ENCODE measurements at places on chromosomes 12 and 14. TPM values are rescaled to one million over a fixed set of nuclear protein-coding genes. Genes with fewer than 3 reads are reported as not detected.

DNA sequence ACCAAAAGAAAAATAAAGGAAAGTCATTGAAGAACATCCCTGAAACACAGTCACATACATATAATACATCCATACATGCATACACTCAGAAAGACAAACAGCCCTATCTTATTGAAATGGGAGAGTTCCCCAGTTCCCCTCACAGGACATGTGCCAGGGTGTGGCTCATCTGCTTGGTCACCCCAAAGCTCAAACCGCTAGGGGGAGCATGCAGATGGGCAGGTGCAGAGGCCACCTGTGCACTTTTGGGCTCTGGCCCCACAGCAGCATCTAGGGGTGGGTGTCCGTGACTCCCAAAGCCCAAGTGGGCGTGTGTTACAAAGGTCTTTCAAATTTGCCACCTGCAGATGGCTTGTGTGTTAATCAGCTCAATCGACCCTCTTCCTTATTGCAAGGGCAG lies 75.2 kb downstream of the CMAS start:
- DNase-seq, result no peak

TAMALIN gene
- 0.10 TPM for polyA plus RNA-seq

DNA sequence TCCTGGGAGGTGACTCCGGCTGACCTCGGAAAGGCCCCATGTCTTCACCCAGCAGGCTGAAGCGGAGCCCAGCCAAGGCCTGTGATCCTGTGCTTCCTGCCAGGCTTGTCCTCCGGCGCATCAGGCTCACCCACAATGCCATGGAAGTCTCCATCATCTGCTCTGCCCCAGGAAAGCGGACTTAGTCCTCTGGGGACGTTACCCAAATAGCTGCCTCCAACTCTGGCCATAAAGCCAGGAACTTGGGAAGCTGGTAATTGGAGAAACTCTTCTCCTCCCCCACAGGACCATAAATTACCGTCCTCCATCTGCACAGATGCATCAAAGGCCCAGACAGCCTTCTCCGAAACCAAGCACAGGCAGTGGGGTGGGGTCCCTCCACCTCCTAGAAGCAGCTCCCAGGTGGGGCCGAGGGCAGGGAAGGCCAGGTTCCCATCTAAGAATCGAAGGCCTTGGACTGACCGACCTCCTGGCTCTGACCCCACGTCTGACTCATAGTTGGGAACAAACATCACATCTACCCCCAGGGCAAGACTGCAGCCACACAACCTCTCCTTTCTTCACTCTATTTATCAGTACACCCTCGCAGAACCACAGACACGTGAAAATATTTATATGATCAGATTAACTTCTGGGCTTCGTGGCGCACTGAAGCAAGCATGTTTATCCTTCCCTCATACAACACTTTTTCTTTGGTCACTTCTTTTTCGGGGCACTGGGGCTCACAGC lies 56.4 kb downstream of the PITPNM2 start:
- DNase-seq, result peak; percentile 78

FNTB gene
- polyA plus RNA-seq, result 17.0 TPM

GRCh38 chr12:132476038-132476414 lies 13.9 kb upstream of the FBRSL1 start:
- no peak for DNase-seq

DNA sequence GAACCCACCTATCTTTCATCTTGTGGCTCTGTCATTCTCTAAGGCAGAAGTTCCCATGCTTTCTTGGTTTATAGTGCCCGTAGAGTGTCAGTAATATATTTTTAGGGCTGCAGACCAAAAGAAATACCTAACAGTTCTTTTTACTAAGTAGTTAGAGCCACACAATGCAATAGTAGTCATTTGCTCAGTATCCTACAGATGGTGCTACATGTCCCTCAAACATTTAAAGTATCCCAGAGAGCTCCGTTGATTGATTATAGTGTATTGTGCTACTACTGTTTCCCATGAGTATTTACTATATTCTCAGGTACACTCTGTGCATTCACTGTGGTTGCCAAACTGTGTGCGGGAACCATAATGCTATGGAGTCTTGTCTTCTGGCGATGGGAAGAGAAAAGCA lies 4.7 kb upstream of the PLBD1 start:
- no peak for DNase-seq

- DNase-seq, result no peak
Observed at GRCh38 chr14:73810478-73811163, 41.0 kb upstream of the PTGR2 start.

DNA sequence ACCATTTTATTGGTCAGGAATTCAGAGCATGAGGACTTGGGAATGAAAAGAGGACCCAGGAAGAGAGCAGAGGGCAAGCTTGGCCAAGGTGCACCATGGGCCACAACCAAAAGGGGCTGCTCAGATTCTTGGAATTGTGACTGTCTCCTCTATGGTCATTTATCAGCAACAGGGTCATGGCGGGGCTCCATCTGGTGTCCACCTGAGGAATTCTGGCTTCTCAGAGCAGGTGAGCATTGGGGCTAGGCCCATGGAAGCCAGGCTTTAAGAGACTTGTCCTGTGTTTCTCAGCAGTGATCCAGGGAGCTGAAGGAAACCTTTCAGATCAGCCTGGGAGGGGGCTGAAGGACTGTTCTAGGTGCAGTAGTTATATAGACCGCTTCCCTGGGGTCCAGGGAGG lies 2.6 kb upstream of the RIN3 start:
- no peak for DNase-seq

- DNase-seq, result no peak
Observed at GRCh38 chr12:100651108-100651507, 77.6 kb downstream of the GAS2L3 start.

- peak; percentile 24 for DNase-seq
Observed at GRCh38 chr12:131828671-131829355, 620 bp downstream of the MMP17 start.

GRCh38 chr12:110565894-110566871 lies 16.9 kb downstream of the PPTC7 start:
- peak; percentile 93 for DNase-seq

DNA sequence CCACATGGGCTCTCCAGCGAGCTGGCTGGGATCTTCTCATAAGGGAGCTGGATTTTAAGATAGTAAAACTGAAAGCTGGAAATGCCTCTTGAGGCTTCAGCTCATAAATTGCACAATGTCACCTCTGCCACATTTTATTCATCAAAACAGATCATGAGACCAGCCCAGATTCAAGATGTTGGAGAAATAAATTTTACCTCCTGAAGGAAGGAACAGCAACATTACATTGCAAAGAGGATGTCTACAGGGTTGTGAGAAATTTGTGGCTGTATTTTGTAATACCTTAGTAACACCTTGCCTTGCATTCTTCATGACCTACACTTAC lies 43.1 kb upstream of the KRR1 start:
- DNase-seq, result no peak

PIWIL1 gene
- polyA plus RNA-seq, result not detected

HOXC11 gene
- 0.22 TPM for polyA plus RNA-seq

SMIM41 gene
- polyA plus RNA-seq, result not detected

- no peak for DNase-seq
Observed at GRCh38 chr12:3559601-3560294, 68.7 kb downstream of the PRMT8 start.

DNA sequence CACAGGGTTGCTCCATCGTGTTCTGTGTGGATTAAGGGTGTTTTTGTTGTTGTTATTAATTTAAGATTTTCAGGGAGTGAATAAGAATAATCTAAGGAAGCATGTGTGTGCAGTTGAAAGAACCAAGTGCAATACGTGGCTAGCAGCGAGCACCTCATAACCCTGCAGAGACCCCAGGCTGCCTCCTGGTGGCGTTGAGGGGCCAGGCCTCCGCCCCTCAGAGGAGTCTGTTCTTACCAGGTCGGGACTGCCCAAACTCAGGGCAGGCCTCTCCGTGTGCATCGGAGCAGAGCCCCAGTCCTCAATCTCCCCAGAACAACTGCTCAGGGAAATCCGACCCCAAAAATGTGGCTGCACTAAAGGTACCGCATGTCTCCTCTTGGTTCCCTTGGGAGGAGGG lies 36.8 kb downstream of the IL31 start:
- DNase-seq, result no peak

IL25 gene
- not detected for polyA plus RNA-seq

GRCh38 chr12:96862326-96862725 lies 44.7 kb upstream of the NEDD1 start:
- no peak for DNase-seq

KRT77 gene
- not detected for polyA plus RNA-seq

TAS2R46 gene
- polyA plus RNA-seq, result not detected

SYCP3 gene
- polyA plus RNA-seq, result not detected

DNA sequence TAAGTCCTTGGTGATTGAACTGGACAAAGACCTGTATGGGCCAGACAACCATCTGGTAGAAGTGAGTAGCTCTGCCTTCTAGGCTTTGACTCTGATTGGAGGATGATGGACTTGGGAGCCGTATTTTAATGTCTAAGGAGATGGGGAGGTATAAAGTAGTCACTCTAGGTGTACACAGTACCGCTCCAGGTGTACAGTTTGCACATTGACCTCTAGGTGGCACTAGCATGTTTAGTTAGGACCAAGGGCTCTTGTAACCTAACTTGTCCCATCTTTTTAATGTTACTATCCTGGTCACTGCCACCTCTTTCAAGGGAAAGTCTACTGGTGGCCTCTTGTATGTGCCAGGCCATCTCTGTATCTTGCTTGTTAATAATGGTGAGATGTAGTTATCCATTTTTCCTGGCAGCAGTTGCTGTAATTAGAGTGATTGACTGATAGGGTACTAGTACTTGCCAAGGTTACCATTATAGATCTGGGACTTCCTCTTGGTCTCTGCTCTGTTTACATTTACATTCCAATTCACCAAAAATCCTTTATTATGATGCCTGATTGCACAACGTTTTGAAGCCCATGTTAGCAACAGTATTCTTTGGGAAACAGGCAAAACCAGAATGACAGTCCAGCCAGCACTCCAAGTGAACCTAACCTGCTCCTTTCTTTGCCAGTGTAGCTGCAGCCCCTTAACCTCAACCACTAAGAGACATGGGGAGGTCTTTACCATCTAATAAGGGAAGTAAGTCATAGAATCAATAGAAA lies 3.6 kb downstream of the SMARCD1 start:
- peak; percentile 73 for DNase-seq

TAS2R13 gene
- polyA plus RNA-seq, result not detected

GRCh38 chr14:65483647-65484046 lies 71.1 kb downstream of the FUT8 start:
- DNase-seq, result peak; percentile 60

GRCh38 chr12:48109424-48109823 lies 3.5 kb upstream of the SENP1 start:
- peak; percentile 24 for DNase-seq

DNA sequence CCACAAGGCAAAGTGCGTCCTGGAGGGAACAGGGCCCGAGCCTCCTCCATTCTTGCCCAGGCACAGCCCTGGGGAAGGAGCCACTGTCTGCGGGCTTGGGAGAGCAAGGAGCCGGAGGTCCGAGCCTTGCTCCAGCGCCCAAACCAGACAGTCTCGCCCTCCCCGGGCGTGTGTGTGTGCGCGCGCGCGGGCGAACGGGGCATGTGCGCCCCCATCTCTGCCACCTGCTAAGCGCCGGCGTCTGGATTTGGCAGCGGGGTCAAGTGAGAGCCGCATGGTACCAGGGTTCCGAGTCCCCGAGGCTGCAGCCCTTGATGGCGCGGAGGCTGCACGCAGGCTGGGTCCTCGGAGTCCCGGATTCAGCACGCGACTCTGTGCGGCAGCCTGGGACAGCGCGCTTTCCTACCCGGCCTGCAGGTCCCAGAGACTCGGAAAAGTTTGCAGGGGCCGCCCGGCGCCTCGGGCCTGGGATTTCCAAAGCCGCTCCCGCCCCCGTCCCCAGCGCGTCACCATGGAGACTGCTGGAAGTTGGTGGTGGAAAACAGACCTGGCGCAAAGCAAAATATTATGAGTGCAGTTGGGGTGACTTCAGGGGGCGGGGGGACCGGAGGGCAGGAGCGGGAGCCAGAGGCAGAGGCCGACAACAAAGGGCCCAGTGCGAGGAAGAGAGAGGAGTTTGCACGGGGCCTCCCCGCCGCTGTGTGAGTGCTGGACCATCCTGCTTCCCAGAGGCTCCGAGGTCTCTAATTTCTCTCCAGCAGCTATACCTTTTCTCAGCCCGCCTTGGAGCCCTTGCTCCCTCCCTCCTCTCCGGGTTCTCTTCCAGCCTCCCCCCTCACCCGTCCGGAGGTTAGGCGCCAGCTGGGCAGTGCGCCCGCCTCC lies 4.2 kb downstream of the RFX4 start:
- peak; percentile 11 for DNase-seq

- DNase-seq, result no peak
Observed at GRCh38 chr14:104675447-104675846, 14.0 kb upstream of the INF2 start.

DNA sequence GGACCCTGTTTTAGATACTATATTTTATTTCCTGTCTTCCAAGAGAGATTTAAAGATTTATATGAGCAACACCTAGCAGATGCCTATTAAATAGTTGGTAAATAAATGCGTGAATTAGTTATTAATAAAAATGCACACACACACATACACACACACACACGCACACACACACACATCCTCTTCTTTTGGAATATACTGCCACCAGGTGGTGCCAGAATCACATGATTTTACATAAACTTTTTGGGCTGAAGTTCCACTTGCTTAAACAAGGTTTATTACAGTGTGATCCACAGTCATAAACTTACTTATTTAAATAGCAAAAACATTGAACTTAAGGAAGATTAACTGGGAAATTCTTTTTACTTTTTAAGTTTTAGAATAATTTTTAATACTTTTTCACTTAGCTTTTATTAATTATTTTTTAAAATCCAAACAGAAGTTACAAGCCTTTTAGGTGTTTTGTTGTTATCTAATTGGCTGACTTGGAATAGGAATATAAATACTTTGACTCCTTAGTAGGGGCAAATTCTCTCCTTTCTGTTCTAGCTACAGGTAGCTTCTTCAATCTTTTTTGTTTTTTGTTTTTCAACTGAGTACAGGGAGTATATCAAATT lies 17.5 kb downstream of the RAD51B start:
- DNase-seq, result peak; percentile 69

DNA sequence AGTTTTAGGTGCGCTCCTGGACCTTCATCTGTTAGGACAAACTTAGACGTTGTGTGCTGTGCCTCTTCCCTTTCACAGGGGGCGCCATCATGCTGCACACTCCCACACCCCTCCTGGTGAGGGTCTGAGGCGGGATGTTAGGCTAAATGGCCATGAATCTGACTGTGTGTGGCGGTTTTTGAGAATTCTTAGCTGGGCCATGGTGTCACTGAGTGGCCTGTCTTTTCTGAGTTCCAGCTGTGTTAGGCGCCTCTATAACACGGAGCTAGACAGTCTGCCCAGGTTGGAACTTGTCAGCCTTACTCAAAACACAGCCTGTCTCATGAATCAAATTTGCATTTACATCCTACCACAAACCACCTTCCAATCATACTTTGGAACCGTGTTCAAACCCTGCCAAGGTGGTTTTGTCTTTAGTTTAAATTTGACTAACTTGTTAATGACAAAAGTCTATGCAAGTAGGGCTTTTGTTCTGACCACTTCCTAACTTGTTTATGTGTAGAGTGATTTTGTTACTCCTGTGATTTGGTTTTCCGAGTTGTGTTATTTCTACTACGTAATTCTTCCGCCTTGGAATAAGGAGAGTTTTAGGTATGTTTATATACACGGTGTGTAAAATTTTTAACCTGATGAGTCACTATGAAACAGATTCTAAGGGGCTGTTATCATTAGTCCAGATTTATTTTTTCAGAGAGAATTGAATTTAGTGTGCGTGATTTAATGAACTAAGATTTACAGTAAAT lies 19.6 kb downstream of the ACVR1B start:
- peak; percentile 87 for DNase-seq

GRCh38 chr14:71487449-71487848 lies 444.8 kb upstream of the RGS6 start:
- no peak for DNase-seq
